ENCODE measurements at places on chromosomes 2 and 18.

- DNase-seq: peak; percentile 82
Observed at GRCh38 chr2:179031731-179032408, 18.1 kb downstream of the CCDC141 start.

- DNase-seq: no peak
Observed at GRCh38 chr2:232597362-232598079, 35.9 kb upstream of the EFHD1 start.

DNA sequence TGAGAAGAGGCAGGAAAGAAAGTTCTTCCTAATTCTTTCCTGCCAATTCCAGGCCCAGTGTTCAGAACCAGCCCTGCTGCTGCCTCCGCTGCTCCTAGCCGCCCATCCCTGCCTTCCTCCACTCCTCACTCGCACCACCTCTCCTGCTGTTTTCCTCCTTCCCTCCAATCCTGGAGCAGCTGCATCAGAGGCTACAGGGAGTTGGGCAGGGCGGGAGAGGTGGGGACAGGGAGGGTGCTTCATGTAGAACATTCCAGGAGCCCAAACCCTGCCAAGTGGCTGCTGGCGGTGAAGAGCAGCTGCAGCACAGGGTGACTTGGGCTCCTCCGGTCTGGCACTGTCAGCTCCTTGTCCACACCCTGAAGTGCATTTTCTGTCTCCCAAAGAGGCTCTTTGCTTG, 176.3 kb downstream of the TNS1 start:
- DNase-seq: no peak

DNA sequence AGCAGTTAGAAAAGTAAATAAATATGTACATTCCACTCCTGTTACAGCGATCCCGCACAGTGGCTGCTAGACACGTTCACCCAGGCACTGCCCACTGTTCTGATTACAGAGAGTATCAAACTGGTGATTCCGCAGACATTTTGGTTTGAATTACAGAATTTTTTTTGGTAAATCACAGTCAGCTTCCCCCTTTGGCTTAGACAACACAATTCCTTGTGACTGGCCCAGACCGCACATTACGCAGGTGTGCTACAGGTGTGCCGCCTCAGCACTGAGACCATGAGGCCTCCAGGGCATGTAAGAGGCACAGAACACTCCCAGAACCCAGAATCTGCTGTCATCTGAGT, 112.3 kb downstream of the PXDN start:
- no peak for DNase-seq

DNA sequence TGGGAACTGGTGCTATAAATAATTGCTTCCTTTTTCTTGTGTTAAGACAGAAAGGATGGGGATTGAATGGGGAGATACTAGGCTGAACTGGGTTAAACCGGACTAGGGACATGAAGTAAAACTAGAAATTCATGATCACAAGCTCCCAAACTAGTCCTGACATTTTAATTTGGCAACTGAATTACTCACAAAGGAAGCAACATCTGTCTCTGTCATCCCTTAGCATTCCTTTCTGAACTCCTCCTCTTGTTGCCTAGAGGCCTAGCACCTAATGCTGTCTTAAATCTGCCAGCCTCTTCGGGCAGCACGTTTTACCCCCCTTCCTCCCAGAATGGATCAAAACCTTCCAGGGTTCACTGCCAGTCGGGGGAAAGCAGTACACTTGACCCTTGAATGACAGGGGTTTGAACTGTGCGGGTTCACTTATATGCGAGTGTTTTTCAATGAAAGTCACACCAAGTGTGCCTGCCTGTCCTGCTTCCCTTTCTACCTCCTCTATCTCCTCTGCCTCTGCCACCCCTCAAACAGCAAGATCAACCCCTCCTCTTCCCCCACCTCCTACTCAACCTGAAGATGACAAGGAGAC, 8.2 kb downstream of the KCTD1 start:
- no peak for DNase-seq

- DNase-seq: no peak
Observed at GRCh38 chr18:63244607-63245006, 75.0 kb downstream of the BCL2 start.

GRCh38 chr2:142907653-142908052, 30.2 kb downstream of the KYNU start:
- no peak for DNase-seq

DNA sequence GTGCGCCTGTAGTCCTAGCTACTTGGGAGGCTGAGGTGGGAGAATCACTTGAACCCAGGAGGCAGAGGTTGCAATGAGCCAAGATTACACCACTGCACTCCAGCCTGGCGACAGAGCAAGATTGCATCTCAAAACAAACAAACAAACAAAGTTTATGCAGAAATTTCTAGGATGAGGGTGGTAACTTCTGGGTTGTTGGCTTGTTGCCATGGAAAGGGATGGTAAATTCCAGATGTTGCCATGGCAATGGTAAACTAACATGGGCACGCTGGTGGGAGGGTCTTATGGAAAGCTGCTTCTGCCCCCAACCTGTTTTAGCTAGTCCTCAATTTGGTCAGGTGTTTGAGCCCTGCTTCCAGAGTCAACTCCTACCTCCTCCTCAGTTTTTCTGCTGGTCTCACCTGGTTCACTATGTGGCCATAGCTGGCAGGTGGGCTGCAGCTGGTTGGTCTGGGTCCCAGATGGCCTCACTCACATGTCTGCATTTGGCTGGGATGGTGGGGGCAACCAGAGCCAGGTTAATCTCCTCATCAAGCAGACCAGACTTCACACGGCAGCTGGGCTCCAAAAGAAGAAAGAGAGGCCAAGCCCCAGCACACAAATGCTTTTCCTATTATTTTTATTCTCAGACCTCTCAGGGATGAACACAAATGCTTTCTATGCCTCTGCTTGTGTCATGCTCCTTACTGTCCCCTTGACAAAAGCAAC, 26.6 kb upstream of the TEX44 start:
- no peak for DNase-seq

DNA sequence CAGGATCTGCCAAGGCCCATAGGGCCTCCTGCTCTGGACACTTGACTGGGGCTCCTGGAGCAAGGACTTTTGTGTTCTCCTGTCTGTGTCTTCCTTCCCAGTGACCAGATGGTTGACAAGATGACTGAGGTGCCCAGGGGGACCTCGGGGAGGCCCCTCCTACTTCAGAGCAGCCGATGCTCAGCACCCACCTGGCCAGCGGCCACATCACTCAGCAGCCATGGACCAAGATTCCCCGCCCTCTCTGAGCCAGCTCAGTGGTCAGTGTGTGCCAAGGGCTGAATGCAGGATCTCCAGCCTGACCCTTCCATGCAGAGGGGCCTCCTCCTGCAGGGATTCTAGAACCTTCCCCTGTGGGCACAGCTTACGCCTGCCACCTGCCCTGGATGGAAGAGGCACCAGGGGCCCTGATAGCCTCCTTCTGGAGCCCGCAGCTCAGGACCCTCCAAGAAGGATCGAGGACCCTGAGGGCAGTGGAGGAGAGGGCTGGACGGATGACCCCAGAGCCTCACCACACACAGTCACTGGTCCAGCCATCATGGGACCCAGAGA, 87.4 kb upstream of the GPC1 start:
- DNase-seq: no peak

- no peak for DNase-seq
Observed at GRCh38 chr18:7608781-7609201, 41.7 kb downstream of the PTPRM start.

- DNase-seq: no peak
Observed at GRCh38 chr2:205700331-205701132, 18.2 kb downstream of the NRP2 start.
